ENCODE measurements at places on chromosomes 7 and 10. TPM values are rescaled to one million over a fixed set of nuclear protein-coding genes. Genes with fewer than 3 reads are reported as not detected.

PAPOLB gene
- 0.14 TPM for total RNA-seq

GPR15LG gene
- not detected for total RNA-seq

RHOBTB1 gene
- 45.8 TPM for total RNA-seq

A1CF gene
- total RNA-seq: not detected

CDC14C gene
- not detected for total RNA-seq

UNC5B gene
- 22.0 TPM for total RNA-seq

ZNF33A gene
- 10.1 TPM for total RNA-seq

LRRN3 gene
- total RNA-seq: 2.1 TPM

ELOVL3 gene
- 0.85 TPM for total RNA-seq

SLC16A12 gene
- total RNA-seq: not detected

ATRNL1 gene
- 0.18 TPM for total RNA-seq

Measured in smooth muscle cell of bladder (primary cell).